ENCODE measurements at places on chromosomes 13 and 19.

DNA sequence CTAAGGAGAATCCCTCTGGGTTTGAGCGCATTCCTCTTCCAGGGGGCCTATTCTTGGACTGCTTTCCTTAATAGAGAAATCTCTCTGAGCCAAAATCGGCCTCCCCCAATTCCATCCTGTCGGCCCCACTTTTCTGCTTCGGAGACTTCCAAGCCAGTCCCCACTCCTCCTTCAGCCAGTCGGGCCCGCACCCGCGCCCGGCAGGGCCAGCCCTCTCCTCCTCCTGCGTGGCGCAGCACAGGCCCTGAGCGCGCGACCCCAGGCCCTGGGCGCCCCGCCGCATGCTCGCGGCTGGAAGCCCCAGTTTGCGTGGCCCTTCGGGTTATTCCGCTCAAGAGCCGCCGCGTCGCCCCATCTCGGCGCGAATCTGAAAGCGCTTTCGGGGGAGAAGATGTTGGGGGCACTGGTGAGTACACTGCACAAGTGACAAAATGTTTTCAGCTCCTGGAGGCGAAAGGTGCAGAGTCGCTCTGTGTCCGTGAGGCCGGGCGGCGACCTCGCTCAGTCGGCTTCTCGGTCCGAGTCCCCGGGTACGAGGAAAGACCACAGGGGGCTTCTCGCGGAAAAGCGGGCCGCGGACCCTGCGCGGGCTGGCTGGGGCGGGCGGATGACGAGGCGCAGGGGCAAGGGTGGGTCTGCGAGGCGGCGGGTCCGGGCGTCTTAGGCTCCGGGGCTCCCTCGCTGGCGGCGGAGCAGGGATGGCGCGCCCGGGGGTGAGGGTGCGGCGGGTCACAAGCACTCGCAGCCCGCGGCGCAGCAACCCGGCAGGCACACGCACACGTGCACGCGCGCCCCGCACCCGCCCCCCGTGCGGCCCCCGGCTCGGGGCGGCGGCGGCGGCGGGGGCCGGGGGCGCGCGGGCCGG, at the start of gene IL17D:
Gene IL17D, plus strand, starts transcription at position 785 of the 865 bp plus-strand sequence. CDS start 303 bp downstream, outside the sequence.
- peak; percentile 59 for DNase-seq

DNA sequence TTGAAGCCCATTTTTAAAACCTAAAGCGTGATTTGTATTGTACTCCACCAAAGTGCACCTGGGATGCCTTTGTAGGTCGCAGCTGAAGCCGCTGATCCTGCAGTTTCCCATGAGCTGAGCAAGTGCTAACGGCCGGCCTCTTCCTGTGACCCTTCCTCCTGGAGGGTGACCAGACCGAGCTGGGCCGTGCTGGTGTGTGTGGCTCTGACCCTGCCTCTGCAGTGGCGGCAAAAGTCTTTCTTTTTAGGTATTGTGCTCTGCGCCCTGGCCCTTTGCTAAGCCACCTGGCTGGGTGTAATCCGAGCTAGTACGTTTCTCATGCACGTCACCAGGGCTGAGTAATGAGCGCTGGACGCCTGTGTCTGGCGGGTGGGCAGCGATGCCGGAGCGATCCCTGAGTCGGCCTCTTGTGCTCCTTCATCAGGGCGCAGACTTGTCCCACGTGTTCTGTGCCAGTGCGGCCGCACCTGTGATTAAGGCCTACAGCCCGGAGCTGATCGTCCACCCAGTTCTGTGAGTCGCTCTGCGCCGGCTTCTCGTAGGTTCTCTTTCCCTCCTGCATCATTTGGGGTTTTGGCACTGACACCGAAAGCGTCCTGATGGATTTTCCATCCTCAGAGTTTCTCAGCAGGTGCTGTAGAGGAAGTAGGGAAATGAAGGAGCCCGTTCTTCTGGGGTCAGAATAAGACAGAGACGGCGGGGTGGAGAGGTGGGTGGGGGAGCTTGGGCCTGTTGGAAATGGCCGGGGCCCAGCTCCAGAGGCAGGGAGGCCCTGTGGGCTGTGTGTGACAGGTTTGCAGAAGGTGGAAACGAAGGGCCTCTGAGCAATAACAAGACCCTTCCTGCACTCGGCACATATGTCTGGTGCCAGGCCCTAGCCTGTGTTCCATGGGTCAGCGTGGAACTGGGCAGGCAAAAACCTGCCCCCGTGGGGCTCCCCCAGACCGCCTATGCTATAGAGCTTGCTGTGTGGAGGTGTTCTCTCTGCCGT, 9.7 kb downstream of the NAXD start:
- peak; percentile 81 for DNase-seq

DNA sequence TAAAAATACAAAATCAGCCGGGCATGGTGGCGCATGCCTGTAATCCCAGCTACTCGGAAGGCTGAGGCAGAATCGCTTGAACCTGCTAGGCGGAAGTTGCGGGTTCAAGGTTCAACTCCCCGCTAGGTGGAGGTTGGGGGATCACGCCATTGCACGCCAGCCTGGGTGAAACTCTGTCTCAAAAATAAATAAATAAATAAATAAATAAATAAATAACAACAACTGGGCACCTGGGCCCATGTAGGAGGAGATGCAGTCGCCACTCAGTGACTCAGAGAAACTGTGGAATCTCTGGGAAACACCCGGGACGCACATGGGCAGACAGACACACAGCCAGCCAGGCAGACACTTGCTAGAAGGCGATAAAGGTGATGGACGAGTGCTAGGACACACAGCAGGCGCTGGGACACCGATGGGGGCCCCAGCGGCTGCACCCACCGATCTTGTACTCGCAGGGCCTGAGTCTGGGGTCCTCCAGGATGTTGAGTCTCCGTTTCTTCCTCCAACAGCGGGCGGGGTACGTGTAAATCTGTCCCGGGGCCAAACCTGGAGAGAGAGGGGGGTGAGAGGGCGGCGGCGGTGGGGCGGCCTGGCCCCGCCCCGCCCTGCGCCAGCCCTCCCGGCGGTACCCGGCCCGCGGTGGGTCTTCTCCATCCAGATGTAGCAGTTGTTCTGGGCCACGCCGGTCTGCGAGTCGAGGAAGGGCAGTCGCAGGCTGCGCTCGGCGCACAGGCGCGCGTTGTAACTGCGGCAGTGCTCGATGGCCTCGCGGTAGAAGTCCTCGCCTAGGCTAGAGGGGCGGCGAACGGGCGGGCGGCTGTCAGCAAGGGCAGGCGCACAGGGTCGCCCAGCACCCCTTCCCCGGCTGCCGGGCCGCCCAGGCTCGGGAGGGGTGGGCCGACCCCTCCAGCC, 1.8 kb downstream of the DPF1 start:
- DNase-seq, result no peak

DNA sequence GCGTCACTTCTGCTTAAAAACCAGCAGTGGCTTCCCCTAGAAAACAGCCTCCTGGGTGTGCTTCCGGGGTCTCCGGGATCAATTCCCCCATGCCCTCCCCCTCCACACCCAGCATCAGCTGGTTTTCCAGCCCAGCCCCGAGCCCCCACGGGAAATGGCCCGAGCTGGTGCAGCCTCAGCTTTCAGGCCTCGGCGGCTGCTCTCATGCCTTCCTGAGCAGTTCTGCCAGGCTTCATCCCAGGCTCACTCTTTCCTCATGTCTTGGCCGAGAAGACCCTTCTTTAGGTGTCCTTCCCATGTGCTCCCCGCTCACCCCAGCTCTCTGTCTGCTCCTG, 103.1 kb upstream of the RNF113B start:
- DNase-seq, result no peak

GRCh38 chr13:48233889-48234488, 983 bp downstream of the ITM2B start:
- DNase-seq, result peak; percentile 26

GRCh38 chr19:20912973-20913372, 10.1 kb upstream of the ZNF85 start:
- no peak for DNase-seq

DNA sequence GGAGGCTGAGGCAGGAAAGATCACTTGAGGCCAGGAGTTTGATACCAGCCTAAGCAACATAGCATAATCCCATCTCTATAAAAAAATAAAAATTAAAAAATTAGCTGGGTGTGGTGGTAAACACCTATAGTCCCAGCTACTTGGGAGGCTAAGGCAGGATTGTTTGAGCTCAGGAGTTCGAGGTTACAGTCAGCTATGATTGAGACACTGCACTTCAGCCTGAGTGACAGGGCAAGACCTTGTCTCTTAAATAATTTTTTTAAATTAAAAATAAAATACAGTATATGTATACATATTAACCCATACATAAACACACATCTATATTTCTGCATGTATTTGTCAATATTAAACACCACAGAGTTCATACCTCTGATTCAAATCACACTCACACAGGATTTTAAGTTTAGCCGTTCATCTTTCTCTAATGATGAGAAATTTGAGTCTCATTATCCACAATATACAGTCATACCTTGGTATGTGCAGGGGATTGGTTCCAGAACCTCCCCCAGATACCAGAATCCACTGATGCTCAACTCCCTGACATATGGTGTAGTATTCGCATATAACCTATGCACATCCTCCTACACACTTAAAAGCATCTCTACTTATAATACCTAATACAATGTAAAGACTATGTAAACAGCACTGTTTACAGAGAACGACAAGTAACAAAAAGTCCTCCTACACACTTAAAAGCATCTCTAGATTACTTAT, 44.7 kb downstream of the PSPC1 start:
- no peak for DNase-seq

GRCh38 chr13:60733933-60734332, 336.9 kb downstream of the TDRD3 start:
- DNase-seq, result peak; percentile 17

DNA sequence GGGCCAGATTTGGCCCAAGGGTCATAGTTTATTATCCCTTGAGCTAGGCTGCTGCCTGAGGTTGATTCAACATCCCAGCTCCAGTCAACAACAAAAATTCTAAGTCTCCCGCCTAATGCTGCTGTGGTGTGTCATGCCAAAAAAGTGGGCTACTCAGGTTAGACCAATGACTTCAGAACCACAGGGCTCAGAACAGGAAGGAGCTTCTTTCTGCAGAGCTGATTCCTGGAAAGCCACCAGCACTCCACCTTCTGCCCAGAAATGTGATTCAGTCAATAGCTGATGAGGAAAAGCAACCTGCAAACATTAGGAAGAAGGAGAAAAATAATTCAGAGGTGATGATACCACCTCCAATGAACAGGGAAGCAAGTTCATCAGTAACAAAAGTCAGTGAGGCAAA, 56.1 kb upstream of the SERPINE3 start:
- no peak for DNase-seq

DNA sequence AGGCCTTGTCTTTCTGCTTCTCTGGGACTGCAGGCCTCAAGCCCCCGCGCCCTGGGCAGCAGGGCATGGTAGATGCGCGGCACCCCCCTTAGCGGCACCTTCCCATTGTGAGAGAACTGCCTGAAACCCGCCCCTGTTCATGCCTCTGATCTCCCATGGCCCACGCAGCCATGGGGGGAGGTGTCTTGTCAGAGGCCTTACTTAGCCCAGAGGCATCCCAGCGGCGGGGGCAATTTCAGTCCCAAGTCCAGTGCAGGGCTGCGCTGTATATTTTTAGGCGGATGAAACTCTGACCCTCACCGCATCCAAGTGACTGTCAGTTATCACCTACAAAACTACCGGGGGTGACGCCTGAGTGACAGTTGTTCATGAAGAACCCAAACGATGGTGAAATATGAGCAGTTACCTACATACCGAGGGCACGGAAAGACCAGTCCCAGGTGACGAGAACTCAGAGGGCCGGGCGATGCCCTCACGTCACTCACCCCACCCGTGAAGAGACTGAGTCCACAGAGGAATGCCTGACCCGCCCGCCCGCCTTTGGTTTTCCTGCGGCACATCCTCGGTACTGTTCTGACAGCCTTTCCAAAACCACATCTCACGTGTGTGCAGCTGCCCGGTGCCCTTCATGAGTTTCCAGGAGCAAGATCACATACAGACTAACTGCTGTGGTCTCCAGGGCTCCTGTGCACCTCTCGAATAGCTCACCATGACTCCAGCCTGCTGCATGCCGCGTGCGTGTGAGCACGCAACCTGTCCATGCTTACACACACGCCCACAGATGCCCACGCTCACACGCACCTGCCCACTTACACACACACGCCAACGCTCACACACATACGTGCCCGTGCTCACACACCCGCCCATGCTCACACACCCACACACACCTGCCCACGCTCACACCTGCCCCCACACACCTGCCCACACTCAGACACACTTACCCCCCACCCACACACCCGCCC, 14.4 kb downstream of the IL17D start:
- DNase-seq, result no peak

DNA sequence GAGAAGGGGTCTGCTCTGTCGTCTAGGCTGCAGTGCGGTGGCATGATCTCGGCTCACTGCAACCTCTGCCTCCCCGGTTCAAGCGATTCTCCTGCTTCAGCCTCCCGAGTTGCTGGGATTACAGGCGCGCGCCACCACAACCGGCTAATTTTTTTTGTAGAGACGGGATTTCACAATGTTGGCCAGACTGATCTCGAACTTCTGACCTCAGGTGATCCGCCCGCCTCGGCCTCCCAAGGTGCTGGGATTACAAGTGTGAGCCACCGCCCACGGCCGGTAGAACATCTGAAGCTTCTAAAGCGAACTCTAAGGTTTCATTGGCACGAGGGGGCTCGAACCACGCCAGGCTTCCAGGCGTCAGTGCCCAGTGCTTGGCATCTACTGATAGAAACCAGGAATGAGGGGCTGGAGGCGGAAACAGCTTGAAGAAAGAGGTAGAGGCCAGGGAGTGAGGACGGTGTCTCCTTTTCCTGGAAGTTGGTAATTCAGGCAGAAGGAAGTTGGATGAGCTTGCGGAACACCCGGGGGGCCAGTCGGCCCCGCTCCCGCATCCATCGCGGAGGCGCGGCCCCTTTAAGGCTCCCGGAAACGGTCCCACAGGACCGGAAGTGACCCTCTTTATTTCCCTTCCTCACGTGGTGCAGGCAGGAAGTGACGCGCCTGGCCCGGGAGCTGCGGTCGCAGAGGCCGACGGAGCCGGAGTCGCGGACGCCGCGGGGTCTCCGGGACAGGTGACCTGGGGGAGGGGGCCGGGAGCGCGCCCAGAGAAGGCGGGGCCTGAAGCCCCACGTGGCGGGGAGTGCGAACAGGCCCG, at the start of gene CCDC9:
Gene CCDC9, plus strand, starts transcription at position 647 of the 814 bp plus-strand sequence. CDS start 1,876 bp downstream, outside the sequence.
- peak; percentile 99 for DNase-seq

DNA sequence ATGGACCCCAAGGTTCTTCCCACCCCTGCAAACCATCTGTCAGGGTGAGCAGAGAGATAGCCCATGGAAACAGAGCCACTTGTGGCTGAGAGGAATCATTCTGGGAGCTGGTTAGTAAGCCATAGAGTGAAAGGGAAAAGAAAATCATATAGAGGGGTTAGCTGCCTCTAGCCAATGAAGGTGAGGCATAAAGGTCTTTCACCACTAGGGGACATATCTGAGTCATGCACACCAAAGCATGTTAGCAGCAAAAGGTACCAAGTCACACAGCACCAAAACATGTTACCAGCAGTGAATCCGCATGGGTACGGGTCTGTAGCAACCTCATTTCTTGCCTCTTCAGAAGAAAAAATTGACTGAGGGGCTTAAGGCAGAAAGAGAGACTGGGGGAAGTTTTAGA, 76.7 kb upstream of the ZNF43 start:
- DNase-seq, result no peak

GRCh38 chr19:18379803-18380747, 5.9 kb upstream of the GDF15 start:
- DNase-seq, result no peak

- DNase-seq, result no peak
Measured at GRCh38 chr13:95707442-95708390, 30.8 kb downstream of the DNAJC3 start.

GRCh38 chr19:18663940-18664530, 19.4 kb upstream of the CRTC1 start:
- no peak for DNase-seq

- DNase-seq, result peak; percentile 19
Measured at GRCh38 chr13:106858903-106859532, 291.1 kb upstream of the ARGLU1 start.
